Pulmonary artery endothelial cell (primary cell): ENCODE measurements at places on chromosomes 2 and 18.

- no peak for DNase-seq
Observed at GRCh38 chr2:233353101-233353768, 1.1 kb upstream of the DGKD start.

GRCh38 chr2:223165423-223166214 lies 113.6 kb downstream of the KCNE4 start:
- no peak for DNase-seq

DNA sequence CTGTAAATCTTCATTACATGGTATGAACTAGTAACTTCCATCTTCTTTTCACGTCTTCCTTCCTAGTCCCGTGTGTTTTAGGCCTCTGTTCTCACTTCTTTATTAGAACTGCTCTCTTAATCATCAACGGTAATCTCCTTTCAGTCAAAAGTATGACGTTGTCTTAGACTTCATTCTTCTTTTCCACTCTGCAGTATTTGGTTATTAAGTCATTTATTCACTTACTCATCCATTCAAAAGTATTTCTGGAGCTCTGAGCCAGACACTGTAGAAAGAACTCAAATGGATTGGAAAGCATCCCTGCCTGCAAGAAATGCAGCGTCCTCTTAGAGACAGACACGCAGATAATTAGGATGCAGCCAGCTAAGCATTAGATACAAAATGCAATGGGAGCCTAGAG lies 494.6 kb upstream of the NRP2 start:
- DNase-seq = no peak

- DNase-seq = no peak
Observed at GRCh38 chr2:96531366-96531765, 5.2 kb upstream of the ARID5A start.

- DNase-seq = no peak
Observed at GRCh38 chr2:37507703-37508102, 163.3 kb downstream of the QPCT start.

DNA sequence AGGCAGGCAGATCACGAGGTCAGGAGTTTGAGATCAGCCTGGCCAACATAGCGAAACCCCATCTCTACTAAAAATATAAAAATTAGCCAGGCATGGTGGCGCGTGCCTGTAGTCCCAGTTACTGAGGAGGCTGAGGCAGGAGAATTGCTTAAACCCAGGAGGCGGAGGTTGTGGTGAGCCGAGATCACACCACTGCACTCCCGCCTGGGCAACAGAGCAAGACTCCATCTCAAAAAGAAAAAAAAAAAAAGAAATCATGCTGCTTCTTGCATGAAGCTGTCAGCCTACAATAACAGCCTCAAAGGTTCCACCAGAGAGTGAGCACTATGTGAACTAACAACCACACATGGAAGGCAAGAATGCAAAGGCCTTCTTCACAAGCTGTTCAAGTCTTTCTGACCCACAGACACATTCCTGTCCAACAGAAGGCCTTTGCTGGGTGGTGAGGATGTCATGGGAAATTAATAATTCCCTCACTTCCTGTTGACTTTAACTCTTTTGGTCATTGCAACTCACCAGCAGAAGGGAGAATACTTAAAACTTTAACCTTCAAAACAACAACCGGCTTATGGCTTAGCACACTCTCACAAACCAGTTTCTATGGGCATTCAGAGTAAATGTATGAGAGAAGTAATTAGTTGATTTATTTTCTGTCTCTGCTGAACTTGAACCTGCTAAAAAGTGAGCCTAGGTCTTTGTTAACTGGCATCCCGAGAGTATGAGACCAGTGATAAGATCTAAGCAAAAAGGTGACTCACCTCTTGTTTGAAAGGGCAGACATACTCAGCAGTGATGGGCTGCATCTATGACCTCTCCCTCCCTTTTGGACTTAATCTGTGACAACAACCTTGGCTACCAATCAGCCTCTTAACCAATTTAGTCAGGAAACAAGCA lies 11.8 kb downstream of the PLEKHM3 start:
- DNase-seq = no peak

DNA sequence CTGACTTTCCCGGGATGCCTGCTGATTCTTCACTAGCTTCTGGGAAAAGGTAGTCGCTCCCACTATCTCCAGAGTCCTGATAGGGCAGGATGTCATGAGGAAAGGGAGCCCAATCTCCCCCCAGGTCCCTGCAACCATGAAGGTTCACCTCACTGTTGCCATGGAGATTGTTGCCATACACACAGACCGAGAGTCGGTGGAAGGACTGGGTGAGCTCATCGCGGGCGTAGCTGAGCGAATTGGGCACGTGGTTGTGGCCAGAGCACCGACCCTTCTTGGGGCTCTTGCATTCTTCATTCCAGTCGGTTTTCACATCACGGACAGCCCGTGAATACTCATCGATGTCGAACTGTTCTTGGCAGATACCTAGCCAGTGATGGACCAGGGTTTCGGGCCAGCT lies 97.4 kb downstream of the MEP1B start:
- no peak for DNase-seq

GRCh38 chr2:28658369-28658768 lies 93.3 kb upstream of the PPP1CB start:
- DNase-seq = no peak

GRCh38 chr2:119316066-119316465 lies 50.6 kb downstream of the C2orf76 start:
- no peak for DNase-seq

GRCh38 chr2:121388371-121388770 lies 103.4 kb upstream of the TFCP2L1 start:
- DNase-seq = no peak

- DNase-seq = no peak
Observed at GRCh38 chr2:235433860-235434259, 60.0 kb upstream of the AGAP1 start.

GRCh38 chr18:55893948-55894347 lies 306.0 kb upstream of the TCF4 start:
- DNase-seq = no peak

DNA sequence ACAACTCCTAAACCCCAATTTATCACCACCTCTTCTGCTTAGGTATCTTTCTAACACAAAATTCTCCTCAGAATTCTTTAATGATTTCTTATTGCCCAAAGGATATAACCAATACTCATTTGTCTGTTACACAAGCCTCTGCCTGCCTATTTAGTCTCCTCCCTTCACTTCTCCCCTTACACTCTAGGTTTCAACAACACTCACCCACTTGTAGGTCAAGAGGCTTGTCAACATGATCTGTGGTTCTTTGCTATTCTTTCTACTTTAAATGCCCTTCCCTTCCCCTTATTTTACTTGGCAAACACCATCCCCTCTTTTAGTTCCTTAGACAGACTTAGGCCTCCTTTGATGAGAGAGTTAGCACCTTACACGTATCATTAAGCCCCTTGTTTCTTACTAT lies 69.0 kb upstream of the C2orf15 start:
- DNase-seq = no peak

DNA sequence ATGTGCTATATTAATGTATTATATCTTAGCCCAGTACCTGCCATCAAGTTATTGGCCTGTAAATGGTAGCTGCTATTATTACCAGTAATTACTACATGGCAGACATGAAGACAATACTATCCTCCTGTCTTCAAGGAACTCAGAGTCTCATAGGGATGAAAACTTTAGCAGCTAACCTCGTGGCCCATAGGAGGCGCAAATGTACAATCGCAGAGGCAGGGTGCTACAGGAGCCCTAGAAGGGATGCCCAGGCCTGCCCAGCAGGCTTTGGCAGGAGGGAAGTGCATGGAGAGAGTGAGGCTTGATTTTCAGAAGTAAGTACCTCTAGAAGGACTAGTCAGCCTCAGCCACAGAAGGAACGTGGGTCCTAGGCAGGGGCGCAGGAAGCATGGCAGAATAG lies 44.7 kb upstream of the KIDINS220 start:
- no peak for DNase-seq

GRCh38 chr2:33051586-33052360 lies 105.0 kb downstream of the LTBP1 start:
- no peak for DNase-seq

DNA sequence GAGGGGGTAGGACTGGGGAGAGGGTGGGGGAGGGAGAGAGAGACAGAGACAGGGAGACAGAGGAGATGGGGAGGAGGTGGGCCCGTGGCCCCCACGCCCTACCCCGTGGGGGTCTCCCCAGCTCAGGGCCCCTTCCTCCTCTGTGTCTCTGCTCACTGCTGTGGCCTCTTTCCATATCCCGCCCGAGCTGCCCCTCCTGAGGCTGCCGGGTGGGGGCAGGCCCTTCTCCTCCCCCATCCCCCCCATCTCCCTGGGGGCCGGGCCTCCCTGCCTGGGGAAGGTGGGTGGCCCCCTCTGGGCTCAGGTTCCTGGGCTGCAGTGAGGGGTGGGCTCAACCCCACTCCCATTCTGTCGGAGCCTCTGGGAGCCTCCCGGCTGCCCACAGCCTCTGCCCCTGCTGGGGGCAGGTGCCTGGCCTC lies 332 bp upstream of the PDCD1 start:
- no peak for DNase-seq
